RCC 7860 (cell line): ENCODE measurements at places on chromosomes 5 and 9.
A peak's percentile ranks its signal among the peaks of the same experiment; 100 is the strongest.

- DNase-seq: peak; percentile 16
Measured at GRCh38 chr5:107247427-107247826, 423.3 kb downstream of the EFNA5 start.

GRCh38 chr9:112112519-112112918 is 62.6 kb downstream of the SUSD1 start:
- DNase-seq: peak; percentile 95

- no peak for DNase-seq
Measured at GRCh38 chr5:90285581-90285980, 124.0 kb downstream of the CETN3 start.

GRCh38 chr5:131206772-131207171 is 36.0 kb downstream of the LYRM7 start:
- DNase-seq: no peak

DNA sequence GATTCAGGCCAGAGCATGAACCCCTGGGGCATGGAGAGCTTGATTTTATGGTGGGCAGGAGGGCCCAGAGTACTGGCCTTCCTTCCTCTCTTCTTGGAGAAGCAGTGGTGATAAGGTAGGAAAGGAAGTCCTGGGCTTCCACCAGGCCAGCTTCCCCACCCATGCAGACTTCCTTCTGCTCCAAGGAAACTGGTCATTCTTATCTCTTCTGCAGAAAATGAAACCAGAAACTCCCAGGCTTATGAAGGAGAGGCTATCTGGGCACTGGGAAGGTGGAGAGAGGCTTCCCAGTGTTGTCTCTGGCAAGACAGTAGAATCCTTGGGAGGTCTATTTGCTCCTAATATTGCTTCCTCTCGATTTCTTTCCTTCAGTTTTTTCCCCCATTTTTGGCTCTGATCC is 110.5 kb upstream of the EQTN start:
- DNase-seq: no peak

GRCh38 chr5:157116483-157116954 is 7.7 kb upstream of the HAVCR2 start:
- DNase-seq: no peak

DNA sequence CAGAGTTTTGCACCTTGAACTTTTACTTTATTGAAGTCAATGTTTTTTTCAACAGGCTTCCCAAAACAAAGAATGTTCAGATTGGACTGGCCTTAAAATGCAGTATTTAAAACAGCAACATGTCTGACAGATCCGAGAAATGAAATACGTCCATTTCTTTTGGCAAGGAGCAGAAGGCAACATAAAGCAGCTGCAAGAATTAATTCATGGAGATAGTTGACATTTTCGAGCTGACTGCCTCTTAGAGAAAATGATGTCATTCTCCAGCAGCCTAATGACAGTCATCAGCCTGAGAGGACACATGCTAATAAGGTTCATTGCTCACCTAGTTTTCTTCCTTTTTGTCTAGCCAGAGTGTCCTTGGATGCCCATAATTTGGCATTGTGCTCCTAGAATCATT is 232.2 kb upstream of the SEMA6A start:
- no peak for DNase-seq

- no peak for DNase-seq
Measured at GRCh38 chr9:14671377-14671776, 21.9 kb downstream of the ZDHHC21 start.

- peak; percentile 39 for DNase-seq
Measured at GRCh38 chr5:179914032-179914755, 6.5 kb upstream of the TBC1D9B start.

- no peak for DNase-seq
Measured at GRCh38 chr9:131641618-131642495, 96.5 kb downstream of the PRRT1B start.

DNA sequence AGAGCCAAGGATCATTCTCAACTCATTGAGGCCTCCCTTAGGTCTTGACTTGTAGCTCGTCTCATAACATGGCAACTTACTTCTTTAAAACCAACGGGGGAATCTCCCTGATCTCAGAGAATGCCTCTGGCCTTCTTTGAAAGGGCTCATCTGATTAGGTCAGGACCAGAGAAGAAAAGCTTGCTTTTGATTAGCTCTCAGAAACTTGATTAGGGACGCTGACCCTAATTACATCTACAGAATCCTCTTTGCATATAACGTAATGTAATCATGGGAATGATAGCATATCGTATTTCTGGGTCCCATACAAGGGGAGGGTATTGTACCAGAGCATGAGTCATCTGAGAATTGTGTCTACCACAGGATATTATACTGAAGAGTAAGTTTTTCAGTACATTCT is 125.1 kb upstream of the SH3GL2 start:
- DNase-seq: no peak

DNA sequence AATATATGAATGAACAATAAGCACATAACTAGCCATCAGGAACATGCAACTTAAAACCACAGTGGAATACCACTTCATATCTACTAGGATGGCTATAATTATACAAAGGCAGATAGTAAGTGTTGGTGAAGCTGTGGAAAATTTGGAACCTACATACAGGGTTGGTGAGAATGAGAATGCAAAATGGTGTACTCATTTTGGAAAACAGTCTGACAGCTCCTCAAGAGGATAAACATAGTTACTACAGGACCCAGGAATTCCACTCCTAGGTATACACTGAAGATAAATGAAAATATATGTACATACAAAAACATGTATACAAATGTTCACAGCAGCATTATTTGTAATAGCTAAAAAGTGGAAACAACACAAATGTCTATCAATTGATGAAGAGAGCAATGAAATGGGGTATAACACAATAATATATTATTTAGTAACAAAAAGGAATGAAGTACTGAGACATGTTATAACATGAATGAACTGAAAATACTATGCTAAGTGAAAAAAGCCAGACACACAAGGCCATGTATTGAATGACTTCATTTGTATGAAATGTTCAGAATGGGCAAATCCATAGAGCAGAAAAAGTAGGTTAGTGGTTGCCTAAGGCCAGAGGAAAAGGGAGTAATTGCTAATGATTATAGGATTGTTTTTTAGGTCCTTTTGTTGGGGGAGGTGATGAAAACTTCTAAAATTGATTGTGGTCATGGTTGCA is 31.2 kb upstream of the CDK5RAP2 start:
- no peak for DNase-seq

GRCh38 chr9:107404161-107404560 is 85.4 kb downstream of the KLF4 start:
- no peak for DNase-seq

DNA sequence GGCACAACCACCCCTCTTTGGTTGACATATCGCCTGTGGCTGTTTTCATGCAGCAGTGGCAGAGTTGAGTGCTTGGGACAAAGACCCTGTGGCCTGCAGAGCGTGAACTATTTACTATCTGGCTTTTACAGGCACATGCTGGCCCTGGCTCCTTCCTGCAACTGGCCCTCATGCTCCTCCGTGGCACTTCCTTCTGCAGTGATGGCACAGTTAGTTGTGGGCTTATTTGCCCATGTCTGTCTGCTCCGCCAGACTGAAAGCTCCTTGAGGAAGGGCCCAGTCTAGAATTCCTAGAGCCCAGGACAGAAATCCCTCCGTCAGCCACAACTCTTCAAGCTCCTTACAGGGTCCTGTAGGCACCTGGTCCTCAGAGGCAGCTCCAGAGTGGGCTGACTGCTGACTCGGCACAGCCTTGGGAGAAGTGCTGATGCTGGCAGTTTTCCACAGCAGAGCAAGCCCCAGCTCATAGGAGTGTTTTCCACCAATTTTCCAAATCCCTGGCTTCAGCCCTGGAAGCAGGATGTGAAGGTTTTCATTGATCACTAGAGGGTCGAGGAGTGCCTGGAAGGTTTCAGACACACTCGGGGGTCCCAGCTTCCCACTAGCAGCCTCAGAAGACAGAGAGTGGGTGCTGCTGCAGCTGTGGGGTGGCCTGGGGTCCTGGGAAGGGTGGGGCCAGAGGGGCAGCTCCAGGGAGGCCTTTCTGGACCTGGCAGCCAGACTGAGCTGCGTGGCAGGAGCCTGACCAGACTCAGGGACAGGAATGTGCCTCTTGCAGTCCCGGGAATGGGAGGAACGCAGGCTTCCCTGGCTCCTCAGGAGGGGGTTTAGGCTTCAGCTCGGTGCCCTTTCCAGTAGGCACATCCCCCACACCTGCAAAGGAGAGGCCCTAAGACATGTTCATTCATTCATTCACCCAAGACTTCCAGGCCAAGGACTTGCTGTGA is 56.5 kb upstream of the ANGPTL2 start:
- DNase-seq: no peak

- no peak for DNase-seq
Measured at GRCh38 chr5:169631360-169631759, 5.7 kb upstream of the DOCK2 start.

- DNase-seq: no peak
Measured at GRCh38 chr5:104599726-104600125, 1037.1 kb upstream of the NUDT12 start.

DNA sequence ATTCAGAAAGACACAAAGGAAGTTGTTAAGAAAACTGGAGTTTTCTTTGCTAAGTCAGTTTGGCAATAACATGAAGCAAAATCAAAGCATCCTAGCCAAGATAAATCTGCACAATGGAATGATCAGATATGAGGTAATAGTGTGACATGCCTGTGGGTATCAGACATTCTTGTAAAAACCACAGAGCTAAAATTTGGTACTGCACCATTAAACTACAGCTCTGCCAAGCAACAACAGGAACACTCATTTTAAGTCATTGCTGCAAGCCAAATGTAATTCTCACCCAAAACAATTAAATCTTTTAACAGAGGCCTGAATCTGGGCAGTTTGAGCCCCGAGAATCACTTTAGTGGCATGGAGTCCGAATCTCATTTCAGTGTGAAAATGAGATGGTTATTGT is 96.6 kb downstream of the VCAN start:
- DNase-seq: peak; percentile 74

GRCh38 chr9:131733541-131734061 is 6.3 kb downstream of the RAPGEF1 start:
- DNase-seq: peak; percentile 99

DNA sequence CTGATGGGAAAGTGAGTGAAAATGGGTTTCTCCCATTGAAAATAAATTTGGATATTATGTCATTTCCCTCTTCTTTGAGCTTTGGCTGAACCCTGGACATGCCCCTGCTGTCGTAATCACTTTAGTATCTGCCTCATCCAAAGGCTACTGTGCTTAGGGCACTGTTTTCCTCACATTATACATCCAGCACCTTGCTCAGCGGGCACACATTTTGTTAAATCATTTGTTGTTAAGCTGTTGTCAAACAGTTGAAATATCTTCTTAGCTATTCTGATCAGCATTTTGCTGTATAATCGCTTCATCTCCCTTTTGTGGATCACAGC is 352.7 kb upstream of the CD180 start:
- no peak for DNase-seq

- DNase-seq: no peak
Measured at GRCh38 chr9:108680946-108681345, 174.8 kb downstream of the ACTL7B start.

GRCh38 chr5:175813943-175814630 is 57.3 kb upstream of the CPLX2 start:
- DNase-seq: no peak

GRCh38 chr5:43037636-43038495 is 2.3 kb downstream of the ANXA2R start:
- peak; percentile 69 for DNase-seq

DNA sequence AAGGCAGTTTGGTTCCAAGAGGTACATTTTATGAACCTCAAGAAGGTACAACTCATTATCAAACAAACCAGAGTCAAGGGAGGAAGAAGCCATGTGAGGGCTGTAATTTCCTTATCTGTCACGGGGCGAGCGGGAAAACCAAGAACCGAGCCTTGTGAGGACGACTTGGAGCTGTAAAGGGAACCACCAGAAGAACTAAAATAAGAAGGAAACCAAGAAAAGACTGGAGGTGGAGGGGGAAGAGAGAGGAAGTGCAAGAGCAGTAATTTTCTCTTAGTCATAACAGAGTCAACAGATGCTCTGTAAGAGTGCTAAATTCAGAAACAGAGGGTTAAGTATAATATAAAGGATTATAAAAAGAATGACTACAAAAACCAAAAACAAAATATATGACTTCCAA is 127.1 kb downstream of the DIRAS2 start:
- DNase-seq: no peak

- DNase-seq: no peak
Measured at GRCh38 chr5:112413611-112414010, 5.5 kb downstream of the EPB41L4A start.

DNA sequence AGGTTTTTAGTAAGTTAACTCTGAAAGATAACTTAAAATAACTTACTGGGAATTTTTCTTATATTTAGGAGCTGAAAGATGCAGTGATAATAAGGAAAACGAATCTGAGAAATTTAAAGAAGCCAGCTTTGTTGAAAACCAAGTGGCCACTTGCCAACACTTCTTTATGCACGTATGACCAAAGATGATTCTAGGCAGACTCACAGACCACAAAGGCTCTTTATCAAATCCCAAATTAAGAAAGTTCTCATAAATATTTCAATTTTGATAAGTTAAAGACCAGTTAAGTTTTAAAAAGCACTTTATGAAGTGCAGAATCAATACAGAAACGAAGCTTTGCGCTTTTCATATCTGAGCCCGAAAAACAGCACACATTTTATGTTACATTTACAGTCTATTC is 1.5 kb downstream of the AFF4 start:
- DNase-seq: peak; percentile 20

GRCh38 chr9:33162721-33163311 is 4.3 kb downstream of the B4GALT1 start:
- DNase-seq: no peak

GRCh38 chr9:36870960-36871359 is 163.1 kb downstream of the PAX5 start:
- DNase-seq: no peak

DNA sequence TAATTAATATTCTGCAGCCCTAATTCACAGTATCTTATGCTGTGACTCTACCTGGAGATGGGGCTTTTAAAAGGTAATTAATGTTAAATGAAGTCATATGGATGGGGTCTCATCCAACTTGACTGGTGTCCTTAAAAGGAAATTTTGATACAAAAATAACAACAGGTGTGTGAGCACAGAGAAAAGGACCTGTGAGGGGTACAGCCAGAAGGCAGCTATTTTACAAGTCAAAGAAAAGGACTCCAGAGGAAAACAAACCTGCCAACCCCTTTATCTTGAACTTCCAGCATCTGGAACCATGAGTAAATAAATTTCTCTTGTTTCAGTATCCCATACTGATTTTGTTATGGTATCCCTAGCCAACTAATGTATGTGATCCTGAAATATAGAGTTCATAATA is 250.3 kb downstream of the TMEM232 start:
- no peak for DNase-seq

DNA sequence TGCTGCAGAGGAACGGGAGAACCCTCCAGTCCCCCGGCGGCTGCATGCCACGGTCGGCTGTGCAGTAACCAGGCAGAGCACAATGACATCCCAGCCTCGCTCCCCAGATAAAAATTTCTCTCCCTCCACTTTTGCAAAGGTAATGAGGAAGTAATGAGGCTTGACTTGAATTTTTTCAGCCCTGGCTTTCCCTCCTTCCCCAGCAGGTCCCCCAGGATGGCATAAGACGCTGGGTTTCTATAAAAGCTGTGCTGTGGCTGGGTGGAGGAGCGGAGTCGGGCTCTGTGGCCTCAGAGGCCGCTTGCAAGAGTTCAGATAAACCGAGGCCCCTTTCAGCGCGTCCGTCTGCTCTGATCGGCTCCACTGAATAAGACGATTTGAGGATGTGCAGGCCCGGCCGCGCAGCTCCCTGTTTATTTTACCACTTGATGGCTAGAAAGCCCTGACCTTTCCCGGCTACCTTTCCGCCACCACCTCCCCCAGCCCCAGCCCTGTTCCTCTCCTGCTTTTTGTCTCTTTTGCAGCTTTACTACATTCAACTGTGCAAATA is 351.9 kb upstream of the IRX2 start:
- no peak for DNase-seq
